Bronchus fibroblast of lung (primary cell): ENCODE measurements at places on chromosomes 3 and 15. TPM values are rescaled to one million over a fixed set of nuclear protein-coding genes. Genes with fewer than 3 reads are reported as not detected.

SCN5A gene
- total RNA-seq = 0.30 and 0.34 TPM in 2 replicates

POLQ gene
- 4.3 and 4.7 TPM in 2 replicates for total RNA-seq

ANKRD34C gene
- not detected in 2 replicates for total RNA-seq

GPD1L gene
- total RNA-seq = 7.7 and 10.1 TPM in 2 replicates

ROBO2 gene
- 0.45 and 0.67 TPM in 2 replicates for total RNA-seq
